ENCODE measurements at places on chromosomes 1 and 21.

DNA sequence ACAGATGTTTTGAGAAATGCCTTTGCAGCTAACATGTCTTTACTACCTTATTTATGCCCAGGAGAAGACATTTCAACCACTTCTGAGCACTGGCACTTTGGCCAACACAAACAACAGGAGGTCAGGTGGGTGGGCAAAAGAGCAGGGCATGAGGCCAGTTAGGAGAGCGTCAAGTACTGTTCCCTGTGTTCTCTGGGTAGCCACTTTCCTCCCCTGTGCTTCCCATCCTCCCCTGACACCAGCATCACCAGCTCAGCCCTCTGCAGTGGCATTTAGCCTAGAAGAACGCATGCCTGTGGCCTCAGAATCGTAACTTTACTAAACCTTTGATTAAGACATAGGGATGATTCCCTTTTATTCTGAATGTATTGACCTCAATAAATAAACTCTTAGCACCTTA is 18.3 kb downstream of the BTG2 start:
- no peak for DNase-seq

DNA sequence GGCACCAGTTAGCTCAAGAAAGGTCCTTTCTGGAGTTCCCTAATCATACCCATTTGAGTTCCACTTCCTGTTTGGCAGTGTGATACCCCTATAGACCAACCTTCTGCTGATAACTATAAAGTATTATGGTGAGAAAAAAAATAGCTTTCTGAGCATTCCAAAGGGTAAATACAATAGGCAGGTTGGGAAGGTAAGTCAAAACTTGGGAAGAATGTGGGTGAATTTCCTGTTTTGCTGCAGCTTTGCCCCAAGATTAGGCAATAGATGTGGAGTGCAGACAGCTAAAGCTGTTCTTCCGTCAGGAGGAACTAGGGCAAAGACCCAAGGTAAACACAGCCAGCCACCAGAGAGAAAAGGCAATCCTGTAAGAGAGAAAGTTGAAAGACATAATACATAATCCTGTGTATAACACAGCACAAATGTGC is 49.9 kb upstream of the GUCA2A start:
- DNase-seq = no peak

DNA sequence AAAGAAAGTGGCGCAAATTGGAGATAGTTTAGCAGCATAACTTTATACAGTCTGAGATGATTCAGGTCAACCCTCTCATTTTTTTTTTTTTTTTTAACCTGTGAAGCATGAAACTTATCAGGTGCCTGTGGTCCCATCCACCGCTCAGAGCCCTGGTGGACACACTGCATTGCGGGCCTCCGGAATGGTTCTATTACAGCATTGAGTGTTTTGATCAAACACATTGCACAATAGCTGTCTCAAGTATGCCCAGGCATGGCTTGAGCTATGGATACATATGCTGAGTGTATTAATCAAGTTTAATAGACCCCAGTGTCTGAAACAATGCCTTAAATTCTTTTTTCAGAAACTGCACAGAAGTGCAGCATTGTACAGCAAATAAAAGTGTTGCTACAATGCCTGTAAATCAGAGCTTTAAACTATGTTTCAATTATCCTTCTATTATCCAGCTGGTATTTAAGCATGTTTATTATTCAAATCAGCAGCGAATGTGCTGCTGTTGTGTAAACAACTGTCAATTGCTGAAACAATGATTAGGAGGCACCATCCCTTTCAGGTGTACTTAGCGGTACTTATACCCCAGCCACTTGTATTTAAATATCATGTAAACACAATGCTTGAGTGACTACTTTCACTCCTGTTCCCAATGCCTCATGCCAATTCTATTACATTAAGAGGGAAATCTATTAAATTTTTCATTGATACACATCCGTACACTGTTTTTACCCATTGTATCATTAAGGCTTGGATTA is 456.6 kb downstream of the RPS6KC1 start:
- DNase-seq = no peak

DNA sequence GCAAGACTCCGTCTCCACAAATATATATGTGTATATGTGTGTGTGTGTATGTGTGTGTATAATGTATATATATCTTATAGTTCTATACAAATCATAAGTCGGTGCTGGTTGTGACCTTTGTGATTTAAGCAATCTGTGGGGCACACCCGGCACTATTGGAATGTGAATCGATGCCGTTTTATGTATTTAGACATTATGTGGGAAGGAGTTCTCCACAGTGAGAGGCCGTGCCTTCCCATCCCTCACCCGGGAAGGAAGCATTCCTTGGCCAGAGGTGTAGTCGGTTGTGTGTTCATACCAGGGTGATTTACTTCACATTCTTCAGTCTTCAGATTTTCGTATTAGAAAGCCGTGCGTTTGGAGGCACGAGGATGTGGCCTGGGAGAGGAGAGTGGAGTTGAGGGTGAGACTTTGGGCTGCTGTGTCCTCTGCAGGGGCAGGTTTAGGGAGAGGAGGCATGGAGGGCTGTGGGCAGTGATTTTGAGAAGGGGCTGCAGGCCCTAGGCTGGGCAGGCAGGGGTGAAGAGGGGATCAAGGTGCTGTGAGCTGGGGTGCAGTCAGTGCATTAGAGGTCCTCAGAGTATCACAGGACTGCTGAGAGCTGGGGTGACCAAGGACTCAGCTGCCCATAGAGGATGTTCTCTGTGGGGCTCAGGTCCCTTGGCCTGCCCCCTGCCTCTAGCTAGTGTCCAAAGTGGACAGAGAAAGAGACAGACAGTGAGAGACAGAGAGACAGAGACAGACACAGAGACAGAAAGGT is 57.7 kb downstream of the TRIM11 start:
- no peak for DNase-seq

- DNase-seq = no peak
Observed at GRCh38 chr21:43188592-43189210, 19.9 kb downstream of the CRYAA start.

DNA sequence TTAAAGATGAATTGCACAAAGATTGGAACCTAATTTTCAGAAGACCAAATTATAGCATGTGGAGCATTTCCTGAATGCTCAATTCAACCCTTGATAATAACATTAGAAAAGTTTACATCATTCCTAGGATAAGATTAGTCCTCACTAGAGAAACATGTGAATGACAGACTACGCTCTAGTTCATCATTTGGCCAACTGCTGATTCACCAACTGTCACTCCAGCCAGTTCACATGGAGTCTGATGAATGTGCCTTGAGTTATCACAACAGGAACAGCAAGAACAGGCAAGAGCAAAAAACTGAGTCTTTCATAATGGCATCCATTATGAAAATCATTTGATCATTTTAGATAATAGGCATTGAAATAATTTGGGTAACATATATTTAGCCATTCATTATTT is 415.9 kb downstream of the PTPRC start:
- DNase-seq = no peak

DNA sequence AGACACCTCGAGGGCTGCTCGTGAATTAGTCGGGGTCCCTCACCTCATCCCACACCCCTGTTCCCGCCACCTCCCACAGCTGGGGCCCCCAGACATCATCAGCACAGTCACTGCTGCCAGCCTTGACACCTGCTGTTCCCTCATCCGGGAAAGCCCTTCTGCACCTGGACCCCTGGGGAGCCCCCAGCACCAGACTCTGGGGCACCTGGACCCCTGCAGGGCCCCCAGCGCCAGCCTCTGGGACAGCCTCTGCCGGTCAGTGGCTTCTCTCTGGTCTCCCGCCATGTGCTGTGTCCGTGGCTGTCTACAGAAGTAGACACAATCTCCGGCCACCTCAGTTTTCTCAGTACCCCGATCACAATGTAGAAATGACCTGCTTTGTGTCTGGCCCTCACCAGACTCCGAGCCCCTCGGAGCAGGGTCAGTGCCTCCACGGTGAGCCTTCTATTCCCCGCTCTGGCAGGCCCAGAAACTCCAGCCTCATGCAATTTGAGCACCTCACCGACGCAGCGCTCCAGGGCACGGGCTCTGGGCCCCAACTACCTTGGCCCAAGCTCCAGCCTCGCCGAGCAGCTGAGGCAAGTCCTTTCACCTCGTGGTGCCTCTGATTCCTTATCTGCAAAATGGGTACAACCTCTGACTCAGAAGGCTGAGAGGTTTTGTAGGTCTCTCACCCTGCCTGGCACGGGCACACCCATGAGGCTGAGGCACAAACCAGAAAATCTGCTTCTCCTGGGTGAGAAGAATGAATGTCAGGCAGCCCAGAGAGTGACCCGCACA is 84.7 kb downstream of the RIPK4 start:
- no peak for DNase-seq

DNA sequence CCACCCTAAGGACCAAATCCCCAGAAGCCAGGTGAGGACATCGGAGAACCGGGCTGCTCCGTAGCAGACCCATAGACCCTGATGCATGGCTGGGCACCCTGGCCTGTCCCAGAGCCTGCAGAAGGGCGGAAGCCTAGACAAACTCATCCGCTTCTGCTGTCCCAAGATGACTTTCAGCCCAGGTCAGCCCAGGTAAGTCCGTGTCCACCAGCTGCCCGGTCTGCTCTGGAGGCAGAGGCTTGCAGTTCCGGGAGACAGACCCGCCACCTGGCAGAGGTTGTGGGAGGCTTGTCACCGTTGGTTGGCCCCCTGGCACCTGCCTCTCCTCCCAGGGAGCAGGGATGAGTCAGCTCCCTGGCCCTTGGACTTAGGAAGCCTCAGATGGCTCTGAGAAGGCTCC is 22.8 kb upstream of the POFUT2 start:
- DNase-seq = no peak

DNA sequence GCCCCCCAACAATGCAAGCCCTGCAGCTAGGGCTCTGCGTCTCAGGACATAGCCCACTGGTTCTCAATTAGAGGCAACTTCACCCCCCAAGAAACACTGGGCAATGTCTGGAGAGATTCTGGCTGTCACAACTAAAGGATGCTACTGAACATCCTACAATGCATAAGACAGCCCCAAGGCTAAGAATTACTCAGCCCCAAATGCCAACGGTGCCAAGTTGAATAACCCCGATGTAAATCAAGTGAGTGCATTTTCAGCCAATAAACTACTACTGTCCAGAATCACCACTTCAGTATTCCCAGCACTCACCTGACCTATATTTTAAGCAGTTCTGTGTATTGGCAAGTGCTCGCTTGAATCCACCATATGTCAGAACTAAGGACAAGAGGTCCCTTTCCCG is 6.9 kb downstream of the RIPK4 start:
- DNase-seq = no peak

DNA sequence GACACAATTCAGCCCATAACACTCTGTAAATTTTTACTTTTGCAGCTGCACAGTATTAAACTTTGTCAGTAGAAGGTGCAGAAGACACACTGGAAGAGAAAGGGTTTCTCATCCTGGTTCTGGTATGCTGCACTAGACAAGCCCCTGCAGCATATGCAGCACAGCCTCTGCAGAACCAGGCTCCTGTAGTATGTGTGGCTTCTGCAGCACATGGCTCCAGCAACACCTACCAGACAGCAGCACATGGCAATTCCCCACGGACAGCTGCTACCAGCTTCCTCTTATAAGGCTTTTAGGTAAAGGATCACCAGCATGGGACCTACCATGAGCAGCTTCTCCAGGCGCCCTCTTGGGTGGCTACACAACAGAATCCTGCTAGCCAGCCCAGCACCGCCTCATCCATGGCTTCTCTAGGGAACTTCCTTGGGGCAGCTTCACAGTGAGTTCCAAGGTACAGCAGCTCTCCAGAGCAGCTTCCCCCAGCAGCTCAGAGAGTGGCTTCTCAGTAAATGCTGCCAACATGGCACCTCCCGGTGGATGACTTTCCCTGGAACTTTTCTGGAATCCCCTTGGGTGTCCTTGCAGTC is 534.4 kb upstream of the CXADR start:
- no peak for DNase-seq

DNA sequence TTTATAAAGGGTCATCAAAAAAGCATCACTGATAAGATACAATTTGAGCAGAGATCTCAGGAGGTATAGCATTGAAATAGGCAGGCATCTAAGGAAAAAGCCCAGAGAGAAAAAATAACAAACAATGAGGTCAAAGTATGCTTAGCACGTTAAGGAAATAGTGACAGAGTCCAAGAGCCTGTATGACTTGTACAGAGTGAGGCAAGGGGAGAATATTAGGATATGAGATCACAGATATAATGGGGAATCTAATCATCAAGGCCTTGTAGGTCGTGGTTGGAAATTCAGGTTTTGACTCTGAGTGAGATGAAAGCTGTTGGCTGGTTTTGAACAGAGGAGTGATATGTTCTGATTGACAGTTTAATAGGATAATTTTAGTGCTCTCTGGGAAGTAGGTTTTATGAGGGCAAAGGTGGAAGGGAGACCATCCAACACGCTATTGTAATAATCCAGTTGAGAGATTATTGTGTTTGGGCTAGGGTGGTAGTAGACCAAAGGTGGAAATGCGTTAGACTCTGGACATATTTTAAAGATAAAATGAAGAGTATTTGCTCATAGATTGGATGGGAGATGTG is 644.6 kb upstream of the TMPRSS15 start:
- DNase-seq = no peak

GRCh38 chr1:36342426-36343185 is 19.2 kb upstream of the EVA1B start:
- DNase-seq = no peak

GRCh38 chr1:62196086-62196690 is 1.5 kb downstream of the L1TD1 start:
- DNase-seq = no peak

DNA sequence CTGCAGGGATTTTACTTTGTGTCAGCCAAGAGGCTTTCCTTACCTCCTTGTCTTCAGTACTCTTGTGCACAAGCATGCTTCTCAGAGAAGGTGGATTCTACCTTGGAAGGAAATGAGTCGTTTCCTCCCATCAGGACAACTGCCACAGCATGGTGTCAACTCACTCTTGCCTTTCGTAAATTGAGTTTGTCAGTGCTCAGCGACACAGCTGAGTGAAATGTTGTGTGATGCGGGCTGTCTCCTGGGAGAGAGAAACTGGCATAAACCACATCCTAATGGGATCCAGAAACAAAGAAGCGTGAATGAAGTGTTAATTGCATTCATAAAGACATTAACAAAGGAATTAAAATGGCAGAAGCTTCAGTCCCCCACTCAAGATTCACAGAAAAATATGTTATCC is 51.5 kb upstream of the SLC22A15 start:
- no peak for DNase-seq

Data from hematopoietic multipotent progenitor cell (in vitro differentiated cells).